ENCODE measurements at places on chromosomes 5 and 9.

GRCh38 chr5:62477801-62478200 is 65.2 kb downstream of the IPO11 start:
- DNase-seq = no peak

- DNase-seq = no peak
These were observed 76.7 kb upstream of the IL6ST start for GRCh38 chr5:56071470-56071869.

DNA sequence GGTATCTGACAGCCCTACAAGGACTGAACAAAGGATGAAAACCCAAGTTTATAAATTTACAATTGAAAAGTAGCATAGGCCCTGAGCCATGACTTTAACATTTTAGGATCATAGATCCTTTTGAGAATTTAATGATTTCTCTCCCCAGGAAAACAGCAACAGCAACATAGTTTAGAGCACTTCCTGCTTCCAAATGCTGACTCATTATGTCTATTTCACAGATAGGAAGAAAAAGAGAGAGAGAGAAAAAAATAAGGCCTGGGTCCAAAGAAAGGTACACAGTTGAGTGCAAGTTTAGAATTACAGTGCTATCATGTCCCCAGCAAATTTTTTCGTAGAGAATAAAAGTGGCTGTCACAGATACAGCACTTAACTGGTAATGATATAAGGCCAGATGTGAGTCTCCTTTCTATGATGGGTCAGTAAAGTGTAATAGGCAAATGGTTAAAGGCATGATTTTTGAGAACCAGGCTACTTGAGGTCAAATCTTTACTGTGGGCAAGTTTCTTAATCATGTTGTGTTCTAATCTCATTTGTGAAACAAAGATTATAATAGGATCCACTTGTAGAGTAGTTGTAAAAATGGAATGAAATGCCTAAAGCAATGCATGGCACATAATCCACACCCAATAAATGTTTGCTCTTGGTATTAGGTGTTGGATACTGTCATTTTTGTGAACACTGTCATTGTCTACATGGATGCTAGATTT is 12.3 kb upstream of the PPP2R2B start:
- DNase-seq = no peak

DNA sequence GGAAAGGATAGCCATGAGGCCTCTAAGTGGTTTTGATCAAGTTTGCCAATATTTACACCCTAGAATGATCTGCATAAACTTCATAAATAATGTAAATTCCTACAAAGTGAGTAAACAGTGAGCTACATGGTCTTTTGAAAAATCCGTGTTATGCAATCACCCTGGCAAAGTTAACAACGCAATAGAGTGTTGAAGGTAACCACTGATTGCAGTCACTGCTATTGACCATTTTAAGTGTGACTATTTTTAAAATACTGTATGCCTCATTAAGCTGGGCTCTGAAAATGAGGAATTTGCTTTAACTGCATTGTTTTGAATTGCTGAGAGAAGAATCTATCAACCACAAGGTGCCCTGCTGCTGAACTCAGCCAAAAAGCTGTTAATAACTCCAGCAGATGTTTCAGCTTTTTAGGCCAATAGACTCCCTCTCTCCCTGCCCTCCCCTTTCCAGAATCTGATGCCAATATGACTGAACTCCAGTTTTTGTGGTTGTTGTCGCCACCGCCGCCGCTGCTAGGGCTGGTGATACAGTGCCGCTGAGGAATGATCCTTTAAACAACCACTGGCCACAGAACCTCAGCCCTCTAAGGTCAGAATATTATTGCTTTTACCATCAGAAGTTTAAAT is 35.3 kb upstream of the SMARCA2 start:
- DNase-seq = no peak

DNA sequence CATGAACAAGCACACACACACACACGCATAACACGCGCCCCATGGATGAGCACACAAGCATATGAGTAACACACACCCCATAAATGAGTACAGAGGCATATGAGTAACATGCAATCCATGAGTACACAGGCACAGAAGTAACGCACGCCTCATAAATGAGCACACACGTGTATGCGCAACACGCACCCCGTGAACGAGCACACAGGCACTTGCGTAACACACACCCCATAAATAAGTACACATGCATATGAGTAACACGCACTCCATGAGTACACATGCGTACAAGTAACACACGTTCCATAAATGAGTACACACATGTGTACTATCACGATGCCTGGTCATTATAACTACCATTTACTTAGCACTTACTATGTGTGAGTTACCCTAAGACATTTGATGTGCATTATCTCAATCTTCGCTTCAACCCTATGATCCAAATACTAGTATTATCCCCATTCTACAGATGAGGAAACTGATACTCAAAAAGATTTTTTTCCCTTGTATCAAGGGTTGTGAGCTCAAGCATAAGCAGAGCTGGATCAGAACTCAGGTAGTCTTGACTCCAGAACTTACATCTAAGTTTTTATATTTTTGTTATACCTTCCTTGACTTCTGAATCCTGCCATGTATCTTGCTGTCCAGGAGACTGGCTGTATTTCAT is 7.7 kb downstream of the MED27 start:
- DNase-seq = no peak
